ENCODE measurements at places on chromosomes 6 and 20.

- DNase-seq = no peak
Measured at GRCh38 chr6:90870561-90870960, 283.7 kb upstream of the MAP3K7 start.

DNA sequence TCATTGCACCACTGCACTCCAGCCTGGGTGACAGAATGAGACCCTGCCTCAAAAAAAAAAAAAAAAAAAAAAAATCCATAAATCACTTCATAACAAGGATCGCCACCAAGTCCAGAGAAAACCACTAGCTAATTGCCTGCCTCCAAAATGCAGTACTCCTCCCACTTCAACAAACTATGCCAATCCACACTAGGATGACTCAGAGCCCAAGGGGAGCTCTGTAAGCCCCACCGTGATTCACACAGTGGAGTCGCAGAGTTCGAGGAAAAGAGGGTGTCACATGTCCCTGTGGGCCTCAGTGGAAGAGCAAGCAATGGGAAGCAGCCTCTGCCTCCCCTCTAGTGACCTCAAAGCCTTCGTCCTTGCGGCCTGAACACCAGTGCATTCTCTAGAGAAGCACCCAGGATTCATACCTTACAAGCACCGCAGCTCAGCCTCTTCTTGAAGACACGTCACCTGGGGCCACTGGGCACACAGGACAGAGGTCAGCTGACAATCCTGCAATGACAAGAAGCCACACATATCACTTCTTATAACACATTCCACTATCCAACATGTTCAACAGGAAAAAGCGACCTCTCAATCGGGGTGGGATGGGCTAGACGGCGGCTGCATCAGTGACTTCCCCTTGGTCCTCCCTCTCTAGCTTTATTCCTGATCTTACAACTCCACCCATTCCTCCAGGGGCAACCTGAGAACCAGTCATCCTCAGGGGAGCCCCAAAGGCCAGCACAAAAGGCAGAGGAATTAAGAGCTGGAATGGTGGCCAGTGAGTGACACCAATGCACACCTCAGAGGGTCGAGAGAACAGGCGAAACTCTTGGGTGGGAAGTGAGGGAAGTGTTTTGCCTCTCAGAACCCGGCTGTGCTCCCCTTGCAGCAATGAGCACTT, 8.9 kb downstream of the SNHG17 start:
- peak; percentile 94 for DNase-seq

DNA sequence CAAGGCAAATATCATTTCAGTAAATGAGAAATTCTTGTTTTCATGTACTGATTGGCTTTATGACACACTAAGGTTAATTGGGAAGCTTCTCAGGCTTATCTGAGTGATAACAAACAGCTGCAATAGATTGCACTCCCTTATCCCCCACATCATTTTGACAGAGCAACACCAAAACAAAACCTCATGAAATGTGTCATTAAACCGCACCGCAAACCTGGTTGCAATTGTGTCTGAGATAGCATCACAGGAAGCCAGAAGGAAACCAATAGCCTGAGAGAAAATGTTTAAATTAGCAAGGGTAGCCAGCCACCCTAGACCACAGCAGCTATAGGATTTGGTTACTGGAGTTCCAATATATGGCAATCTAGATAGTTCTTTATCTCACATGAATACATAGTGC, 31.6 kb upstream of the LAMA4 start:
- no peak for DNase-seq

- DNase-seq = peak; percentile 83
Measured at GRCh38 chr6:98834060-98835031, at the start of gene POU3F2. Gene POU3F2 (plus strand): TSS chr6:98834574. CDS start chr6:98834874, 300 bp downstream.

- no peak for DNase-seq
Measured at GRCh38 chr6:32147401-32148132, 4.2 kb downstream of the PRRT1 start.

- DNase-seq = no peak
Measured at GRCh38 chr6:43896329-43897255, 126.6 kb downstream of the VEGFA start.

GRCh38 chr6:166786704-166787293, 159.7 kb upstream of the RPS6KA2 start:
- DNase-seq = peak; percentile 83

GRCh38 chr6:89797317-89797716, 22.3 kb downstream of the MDN1 start:
- DNase-seq = peak; percentile 86

DNA sequence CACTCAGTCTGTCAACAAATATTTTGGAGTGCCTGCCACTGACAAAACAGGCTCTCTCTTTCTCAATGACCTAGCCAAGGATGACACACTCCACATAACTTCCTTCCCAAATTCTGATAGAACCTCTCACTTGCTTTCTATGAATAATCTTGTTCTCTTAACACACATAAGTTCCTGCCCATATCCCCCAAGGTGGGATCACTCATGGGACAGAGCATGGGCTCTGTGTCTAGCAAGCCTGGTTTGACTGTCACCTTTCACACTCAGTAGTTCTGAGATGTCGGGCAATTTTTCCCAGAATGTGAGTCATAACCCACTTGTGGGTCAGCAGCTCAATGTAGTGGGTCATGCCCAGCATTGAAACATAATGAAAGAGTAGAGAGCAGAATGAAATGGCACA, 78.1 kb downstream of the LRFN2 start:
- no peak for DNase-seq

DNA sequence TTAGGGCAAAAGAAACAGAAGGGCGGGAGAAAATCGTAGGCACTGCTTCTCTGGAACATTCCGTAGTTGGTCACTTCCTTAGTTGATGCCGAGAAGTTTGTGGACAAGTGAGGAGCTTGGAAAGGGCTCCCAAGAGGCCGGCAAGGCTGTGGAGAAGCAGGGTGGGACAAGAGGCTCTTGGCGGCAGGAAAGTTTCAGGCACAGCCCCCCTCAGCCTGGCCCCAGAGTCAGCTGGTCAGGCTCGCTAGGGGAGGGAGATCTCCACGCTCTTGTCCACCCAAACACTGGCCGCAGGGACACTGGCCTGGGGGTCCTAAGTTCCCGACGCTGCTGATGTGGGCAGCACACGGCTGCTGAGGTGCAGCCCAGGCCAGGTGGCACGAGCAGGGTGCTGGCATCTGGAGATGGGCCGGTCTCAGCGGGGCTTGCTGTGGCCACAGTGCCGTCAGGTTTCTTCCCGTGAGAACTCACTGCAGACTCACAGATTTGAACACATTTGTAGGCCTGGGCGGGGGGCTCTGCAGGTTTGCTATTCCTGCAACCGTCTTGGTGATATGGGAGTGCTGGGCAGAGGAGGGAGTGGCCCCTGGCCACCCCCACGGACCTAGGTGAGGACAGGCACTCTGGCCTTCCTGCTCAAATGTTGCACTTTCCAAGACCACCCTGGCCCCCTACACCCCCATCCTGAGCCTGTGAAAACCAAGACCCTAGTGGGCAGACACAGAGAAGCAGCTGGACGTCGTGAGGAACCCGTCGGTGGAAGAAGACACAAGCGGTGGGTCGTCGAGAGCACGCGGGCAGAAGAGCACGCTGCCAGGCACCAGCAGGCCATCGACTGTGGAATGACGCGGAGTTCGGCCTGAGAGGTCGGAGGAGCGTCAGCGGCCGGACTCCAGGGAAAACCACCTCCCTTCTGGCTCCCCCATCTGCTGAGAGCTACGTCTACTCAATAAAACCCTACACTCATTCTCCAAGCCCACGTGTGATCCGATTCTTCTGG, 160.1 kb downstream of the ERMARD start:
- DNase-seq = no peak

DNA sequence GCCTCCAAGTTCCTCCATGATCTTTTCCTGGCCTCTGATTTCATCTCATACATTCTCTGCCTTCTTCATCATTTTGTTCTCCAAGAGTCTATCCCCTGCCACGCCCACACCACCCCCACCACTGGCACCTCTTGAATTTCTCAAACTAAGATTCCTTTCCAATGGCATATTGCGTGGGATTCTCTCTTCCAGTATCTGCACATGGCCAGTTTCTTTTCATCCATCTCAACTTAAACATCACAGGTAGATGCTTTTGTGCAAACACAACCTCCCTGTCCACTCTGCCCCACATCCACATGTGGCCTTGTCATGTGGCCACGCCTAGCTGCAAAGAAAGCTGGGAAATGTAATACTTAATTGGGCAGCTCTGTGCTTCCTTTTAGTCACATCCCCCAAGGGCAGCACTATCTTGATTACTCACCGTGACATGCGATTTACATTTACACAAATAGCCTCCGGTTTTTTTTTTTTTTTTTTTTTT, 33.4 kb upstream of the ZMYND8 start:
- DNase-seq = peak; percentile 50

DNA sequence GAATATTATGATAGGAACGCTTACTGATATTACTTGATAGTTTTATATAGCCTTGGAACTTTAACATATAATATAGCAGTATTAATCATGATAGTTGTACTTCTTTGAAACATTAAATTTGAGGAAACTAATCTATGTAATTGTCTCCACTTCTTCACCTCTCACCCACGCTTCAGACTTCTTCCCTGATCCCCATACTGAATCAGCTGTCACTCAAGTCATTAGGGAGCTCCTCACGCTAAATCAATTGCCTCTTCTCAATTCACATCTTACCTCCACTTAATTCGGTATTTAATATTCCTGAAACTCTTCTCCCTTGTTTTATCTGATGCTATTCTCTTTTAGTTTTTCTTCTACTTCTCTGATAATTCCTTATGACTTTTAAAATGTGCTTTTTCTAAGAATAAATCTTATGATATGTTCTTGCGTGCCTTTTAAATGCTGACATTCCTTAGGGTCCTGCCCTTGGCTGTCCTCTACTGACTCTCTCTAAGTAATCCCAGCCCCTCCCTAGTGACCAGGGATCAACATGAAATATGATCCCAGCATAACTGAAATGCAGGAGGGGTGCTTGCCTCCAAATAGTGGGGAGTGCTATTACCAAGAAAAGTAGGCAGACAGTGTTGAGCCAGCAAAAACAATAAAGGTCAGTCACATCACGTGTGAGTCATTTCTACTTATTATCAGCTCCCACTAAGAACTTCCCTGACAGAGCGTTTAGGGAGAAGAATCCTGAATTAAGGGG, 9.9 kb downstream of the ANKRD66 start:
- no peak for DNase-seq

- DNase-seq = peak; percentile 20
Measured at GRCh38 chr6:37615564-37616340, 81.9 kb downstream of the MDGA1 start.

- DNase-seq = no peak
Measured at GRCh38 chr20:46311719-46312074, 3.4 kb upstream of the CDH22 start.

DNA sequence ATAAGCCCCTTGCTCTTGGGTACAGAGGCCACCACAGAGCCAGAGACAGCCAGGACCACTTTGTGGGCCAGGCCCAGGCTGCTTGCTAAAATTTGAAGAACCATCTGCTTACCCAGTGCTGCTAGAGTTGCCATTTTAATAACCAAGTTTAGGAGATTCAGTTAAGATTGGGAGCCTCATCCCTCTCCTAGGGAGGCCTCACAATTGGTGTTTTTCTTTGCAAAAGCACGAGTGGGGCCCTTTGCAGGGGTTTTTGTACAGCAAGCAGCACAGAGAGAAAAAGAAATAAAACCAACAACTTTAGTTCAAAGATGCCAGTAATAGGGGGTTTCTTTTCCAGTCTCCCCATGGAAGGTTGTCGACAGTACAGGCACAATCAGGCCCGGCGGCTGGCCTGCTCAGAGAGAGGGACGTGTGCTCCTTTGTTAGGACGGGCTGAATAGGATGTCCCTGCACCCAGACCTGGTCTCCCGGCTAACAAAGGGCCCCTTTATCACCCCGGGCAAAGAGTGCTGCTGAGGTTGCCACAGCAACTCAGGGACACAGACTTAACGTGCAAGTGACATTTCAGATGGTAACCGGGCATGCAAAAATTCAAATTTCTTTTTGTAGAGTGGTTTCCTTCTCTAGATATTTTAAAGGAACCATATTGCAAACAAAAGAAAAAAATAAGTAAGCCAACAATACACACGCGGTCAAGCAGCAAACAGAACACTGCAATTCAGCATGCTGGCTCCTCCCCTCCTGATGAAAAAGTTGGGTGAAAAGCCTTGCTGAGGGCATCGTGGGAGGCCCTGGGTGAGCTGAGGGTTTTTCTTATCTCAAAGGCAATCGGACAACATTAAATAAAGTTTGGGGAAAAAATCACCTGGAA, 10.5 kb upstream of the TOX2 start:
- DNase-seq = no peak

- DNase-seq = no peak
Measured at GRCh38 chr20:61758564-61759200, 307.0 kb downstream of the TAF4 start.

- DNase-seq = no peak
Measured at GRCh38 chr6:146860583-146860982, 261.8 kb downstream of the ADGB start.

GRCh38 chr6:22747571-22747970, 178.2 kb downstream of the HDGFL1 start:
- no peak for DNase-seq

DNA sequence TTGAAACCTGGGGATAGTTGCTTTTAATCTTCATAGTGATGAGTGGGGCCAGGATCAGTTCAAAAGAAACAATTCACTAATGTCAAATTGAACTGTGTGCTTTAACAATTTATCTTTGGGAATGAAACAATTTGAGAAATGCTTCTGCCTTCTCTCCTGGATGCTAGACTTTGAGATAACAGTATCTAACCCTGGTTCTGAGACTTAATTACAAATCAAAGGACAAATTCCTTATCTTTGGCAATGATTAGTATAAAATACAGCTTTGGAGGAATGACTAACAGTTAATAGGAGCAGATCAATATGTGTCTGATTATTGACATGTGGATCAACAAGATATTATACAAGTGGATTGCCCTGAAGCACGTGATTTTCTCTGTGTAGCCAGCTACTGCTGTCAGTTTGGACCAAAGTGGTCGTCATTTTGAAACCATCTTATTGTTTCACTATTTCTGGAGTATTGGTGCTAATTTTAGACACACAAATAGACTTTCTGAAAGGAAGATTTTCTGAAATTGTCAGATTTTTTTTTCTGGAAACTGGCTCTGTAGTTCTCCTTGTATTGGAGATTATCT, 6.2 kb upstream of the FLRT3 start:
- no peak for DNase-seq

DNA sequence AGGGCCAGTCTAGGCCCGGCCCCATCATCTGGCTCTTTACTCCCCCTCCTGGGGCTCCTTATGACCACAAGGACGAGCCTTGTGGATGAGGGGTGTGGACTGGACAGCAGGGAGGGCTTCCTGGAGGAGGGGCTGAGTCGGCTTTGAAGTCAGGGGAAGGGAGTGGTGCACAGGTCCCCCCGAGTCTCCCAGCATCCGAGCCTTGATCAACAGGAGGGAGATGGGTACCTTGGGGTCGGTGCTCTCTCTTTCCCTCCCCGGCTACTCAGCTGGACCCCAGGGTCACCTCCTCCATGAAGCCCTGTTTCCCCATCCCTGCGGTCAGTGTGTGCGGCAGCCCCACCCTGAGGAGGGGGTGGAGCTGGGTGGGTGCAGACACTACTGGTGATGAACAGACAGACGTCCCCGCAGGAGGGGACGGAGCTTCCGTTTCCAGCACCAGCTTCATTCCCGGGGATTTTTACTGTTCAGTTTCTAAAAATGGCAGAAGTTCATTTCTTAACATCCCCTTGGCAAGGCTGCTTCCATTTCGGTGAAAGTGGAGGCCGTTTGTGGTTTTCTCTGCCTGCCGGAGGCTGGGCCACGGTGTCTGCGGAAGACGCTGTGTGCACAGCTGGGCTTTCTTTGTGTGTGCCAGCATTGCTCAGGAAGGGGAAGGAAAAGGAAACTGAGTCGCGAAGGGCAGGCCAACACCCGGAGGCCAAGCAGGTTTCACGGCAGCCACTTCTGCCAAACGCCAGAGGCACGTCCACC, 19.6 kb downstream of the NTSR1 start:
- no peak for DNase-seq

- DNase-seq = no peak
Measured at GRCh38 chr6:167394820-167395219, 69.9 kb downstream of the TTLL2 start.

- peak; percentile 33 for DNase-seq
Measured at GRCh38 chr20:35523298-35523888, 6.1 kb downstream of the C20orf173 start.

Measured in cardiac fibroblast (primary cell).